ENCODE measurements at places on chromosomes 13 and 19.

GRCh38 chr13:53336441-53337160 lies 308.0 kb downstream of the OLFM4 start:
- no peak for DNase-seq

GRCh38 chr13:28559636-28560259 lies 64.8 kb upstream of the FLT1 start:
- no peak for DNase-seq

DNA sequence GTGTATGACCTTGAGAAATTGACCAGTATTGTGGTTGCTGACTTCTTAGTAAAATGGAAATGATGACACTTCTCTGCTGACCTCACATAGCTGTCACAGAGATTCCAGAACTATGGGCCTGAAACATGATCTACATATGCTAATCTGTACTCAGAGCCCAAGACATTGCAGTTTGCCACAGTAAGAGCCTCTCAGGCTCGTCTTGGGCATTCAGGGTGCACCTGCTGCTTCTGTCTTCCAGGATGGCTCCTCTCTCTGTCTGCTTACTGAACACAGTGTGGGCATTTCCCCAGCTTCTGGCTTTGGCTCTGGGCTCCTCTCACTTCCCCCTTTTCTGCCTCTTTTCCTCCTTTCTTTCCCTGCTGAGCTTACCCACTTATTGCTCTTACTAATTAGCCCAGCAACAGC lies 22.3 kb upstream of the SLC46A3 start:
- DNase-seq: no peak

DNA sequence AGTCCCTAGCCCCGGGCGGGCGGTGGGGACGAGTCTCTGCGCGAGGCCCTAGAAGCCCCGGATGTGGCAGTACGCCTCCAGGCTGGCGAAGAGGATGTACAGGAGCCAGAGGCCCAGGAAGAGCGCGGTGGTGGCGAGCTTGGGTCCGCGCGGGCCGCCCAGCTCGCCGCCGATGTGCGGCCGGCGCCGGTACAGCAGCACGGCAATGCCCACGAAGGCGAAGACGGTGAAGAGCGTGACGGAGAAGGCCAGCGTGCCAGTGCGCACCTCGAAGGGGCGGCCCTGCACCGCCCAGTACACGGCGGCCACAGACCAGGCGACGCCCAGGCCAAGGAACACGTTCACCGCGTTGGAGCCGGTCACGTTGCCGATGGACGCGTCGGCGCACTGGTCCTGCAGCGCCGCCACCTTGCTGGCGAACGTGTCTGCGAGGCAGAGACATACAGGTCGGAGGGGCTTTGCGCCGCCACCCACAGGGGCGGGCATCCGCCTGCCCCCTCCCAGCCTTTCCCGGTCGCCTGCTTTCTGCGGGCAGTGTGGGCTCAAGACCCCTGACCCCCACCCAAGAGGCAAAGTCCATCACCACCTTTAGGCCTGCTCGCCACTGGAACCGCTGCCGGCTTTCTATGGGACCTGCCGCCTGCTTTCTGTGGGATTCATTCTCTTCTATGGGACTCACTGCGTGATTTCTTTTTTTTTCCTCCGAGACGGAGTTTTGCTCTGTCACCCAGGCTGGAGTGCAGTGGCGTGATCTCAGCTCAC lies 10.9 kb upstream of the MEIS3 start:
- DNase-seq: no peak

GRCh38 chr19:18171605-18172327 lies 1.8 kb upstream of the IFI30 start:
- DNase-seq: no peak

DNA sequence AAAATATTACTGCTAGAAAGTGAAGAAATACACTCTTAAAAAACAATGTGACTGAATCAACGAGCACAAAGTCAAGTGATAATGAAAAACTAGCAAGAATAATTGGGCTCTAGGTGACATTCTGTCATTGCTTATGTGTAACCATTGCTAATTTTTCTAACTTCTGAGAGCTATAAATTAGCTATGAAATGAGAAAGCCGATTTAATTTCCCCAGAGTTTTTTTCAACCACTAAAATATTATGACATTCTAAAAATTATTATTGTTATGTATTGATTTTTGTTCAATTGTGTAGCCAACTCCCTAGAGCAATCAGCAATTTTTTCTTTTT lies 458.6 kb upstream of the ATXN8OS start:
- no peak for DNase-seq

- DNase-seq: peak; percentile 55
Observed at GRCh38 chr13:45341799-45342500, 967 bp upstream of the TPT1 start.

DNA sequence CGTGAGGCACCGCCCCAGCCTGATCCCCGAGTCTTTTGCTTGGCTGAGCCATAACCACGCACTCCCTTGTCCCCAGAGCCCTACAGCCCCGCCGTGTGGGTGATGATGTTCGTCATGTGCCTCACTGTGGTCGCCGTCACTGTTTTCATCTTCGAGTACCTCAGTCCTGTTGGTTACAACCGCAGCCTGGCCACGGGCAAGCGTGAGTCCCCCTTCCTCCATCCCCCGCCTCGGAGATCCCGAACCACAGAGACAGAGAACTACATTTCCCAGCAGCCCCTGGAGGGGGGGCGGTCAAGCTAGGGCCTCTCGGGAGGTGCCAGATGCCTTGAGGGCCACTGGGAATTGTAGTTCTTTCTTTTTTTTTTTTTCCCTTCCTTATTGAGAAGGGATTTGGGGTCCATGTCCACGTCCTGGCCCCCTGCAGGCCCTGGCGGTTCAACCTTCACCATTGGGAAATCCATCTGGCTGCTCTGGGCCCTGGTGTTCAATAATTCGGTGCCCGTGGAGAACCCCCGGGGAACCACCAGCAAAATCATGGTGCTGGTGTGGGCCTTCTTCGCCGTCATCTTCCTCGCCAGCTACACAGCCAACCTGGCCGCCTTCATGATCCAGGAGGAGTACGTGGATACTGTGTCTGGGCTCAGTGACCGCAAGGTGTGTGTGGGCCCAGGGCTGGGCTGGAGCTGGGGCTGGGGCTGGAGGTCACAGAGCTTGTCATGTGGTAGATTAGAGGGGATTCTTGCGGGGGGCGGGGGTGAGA lies 25.9 kb downstream of the GRIN2D start:
- DNase-seq: peak; percentile 84

DNA sequence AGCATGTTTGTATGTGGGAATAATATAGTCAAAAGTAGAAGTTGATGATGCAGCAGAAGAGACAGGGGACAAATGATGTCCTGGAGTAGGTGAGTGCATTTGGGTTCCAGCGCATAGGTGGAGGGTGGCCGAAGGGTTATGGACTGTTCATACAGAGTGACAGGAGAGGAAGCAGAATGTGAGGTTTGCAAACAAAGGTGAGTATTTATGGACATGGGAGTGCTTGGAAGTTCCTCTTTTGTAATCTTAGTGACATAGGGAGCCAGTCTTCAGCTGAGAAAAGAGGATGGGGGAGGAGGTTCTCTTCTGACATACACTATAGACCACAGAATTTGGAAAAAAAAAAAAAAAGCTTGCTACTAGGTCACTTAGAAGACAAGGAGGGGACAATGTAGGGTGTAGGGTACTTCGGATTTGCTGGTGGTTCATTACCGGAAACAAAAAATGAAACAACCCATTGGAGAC lies 331.6 kb downstream of the DLEU7 start:
- DNase-seq: peak; percentile 40

GRCh38 chr19:39133431-39134270 lies 8.1 kb downstream of the PAK4 start:
- no peak for DNase-seq

Measured in SK-MEL-5 (cell line).